ENCODE measurements at places on chromosomes 2 and 18.

- DNase-seq, result peak; percentile 60
- no peak overlapping the region for H3K4me3 ChIP-seq
- H3K36me3 ChIP-seq, result no peaks in the 10 kb centered on the region
- no peaks in the 10 kb centered on the region for H3K27me3 ChIP-seq
Observed at GRCh38 chr2:46493241-46493970, 14.0 kb downstream of the TMEM247 start.

GRCh38 chr18:49819823-49820671 lies 6.7 kb upstream of the ACAA2 start:
- H3K27me3 ChIP-seq, result no peaks in the 10 kb centered on the region
- H3K36me3 ChIP-seq, result no peaks in the 10 kb centered on the region
- DNase-seq, result no peak
- H3K4me3 ChIP-seq, result no peak overlapping the region
- H3K4me1 ChIP-seq, result peaks cover 9% of the 10 kb centered on the region

DNA sequence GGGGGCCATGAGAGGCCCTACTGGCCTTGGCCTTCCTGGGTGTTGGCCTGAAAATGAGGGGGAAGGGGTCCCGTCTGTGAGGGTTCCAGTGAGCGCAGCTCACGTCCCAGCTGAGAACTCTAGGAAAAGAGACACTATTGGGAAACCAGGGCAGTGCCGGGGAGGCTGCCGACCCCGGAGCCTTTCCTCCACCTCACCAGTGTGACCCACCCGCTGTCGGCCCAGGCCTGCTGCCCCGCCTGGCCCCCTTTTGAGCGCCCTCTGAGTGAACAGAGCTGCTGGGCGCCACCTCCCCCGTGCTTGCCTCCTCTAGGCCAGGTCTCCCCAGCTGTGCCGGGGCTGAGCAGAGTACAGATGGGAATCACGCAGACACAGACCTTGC lies 17.5 kb upstream of the ARHGEF4 start:
- H3K36me3 ChIP-seq, result no peaks in the 10 kb centered on the region
- H3K27me3 ChIP-seq, result no peaks in the 10 kb centered on the region
- H3K27ac ChIP-seq, result no peak overlapping the region
- DNase-seq, result no peak

DNA sequence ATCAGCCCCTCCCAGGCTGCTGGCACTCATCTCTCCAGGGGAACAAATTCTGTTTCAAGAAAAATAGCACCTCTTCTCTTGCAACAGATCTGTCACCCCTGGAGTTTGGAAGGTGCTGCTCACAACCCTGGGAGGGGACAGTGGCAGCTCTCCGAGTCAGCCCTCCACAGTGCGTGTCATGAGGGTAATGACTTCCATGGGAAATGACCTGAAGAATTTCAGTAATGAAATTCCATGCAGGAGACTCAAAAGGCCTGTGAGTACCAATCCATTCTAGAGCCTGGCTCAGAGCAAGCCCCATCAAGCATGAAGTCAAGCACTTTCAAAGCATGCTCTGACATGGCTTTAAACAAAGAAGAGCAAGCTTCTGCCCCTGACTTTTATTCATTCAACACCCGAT lies 276.3 kb upstream of the PARD3B start:
- H3K4me3 ChIP-seq, result no peak overlapping the region
- H3K27ac ChIP-seq, result no peak overlapping the region
- no peaks in the 10 kb centered on the region for H3K36me3 ChIP-seq
- H3K4me1 ChIP-seq, result no peaks in the 10 kb centered on the region
- H3K27me3 ChIP-seq, result no peaks in the 10 kb centered on the region

- H3K4me1 ChIP-seq, result no peaks in the 10 kb centered on the region
- no peaks in the 10 kb centered on the region for H3K36me3 ChIP-seq
- no peak overlapping the region for H3K27ac ChIP-seq
Observed at GRCh38 chr2:16091576-16092282, 151.4 kb downstream of the MYCN start.

All from MCF 10A (cell line).